Activated naive CD4-positive, alpha-beta T cell treated with anti-CD3 and anti-CD28 coated beads, Interleukin-2, amount 50 U/mL, for 72 hours (primary cell): ENCODE measurements at places on chromosomes 12 and 14.

GRCh38 chr14:62168564-62169155, 406.4 kb downstream of the SNAPC1 start:
- DNase-seq, result no peak

DNA sequence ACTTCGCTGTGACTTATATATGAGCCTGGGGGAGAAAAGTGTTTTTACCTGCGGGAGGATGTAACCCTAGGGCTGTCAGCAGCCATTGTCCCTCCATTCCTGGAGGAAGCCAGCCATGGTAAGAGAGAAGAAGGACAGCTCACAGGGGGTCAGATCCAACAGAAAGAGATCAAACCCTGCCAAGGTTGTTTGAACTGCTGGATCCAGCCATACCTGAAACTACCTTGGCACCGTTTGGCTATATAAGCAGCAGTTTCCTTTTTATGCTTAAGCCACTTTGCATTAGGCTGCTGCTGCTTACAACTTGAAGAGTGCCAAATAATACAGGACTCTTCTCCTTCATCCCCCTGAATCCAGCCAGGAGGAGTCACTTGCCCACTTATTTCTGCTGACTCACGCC, 205.5 kb downstream of the PHETA1 start:
- no peak for DNase-seq

DNA sequence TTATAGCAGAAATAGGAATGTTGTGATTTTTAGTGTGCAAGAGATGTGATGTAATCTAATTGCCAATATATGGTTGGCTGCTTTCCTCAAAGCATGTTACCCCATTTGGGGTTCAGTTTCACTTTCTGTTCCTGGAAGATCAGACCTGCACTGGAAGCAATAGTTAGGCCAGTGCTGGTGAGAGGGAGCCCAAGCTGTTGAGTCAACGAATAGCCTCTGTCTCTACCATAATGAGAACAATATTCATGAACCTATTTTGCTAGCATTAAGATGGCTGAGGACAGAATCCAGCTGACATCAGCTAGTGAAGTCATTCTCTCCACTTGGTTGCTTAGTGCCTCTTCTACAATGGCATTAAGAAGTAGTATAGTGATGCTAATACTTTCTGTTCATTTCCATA, 379.9 kb upstream of the DCN start:
- DNase-seq, result no peak

GRCh38 chr12:1391722-1392121, 202.7 kb downstream of the FBXL14 start:
- no peak for DNase-seq

- DNase-seq, result no peak
These were observed 113.9 kb downstream of the GCH1 start for GRCh38 chr14:54788701-54789100.

DNA sequence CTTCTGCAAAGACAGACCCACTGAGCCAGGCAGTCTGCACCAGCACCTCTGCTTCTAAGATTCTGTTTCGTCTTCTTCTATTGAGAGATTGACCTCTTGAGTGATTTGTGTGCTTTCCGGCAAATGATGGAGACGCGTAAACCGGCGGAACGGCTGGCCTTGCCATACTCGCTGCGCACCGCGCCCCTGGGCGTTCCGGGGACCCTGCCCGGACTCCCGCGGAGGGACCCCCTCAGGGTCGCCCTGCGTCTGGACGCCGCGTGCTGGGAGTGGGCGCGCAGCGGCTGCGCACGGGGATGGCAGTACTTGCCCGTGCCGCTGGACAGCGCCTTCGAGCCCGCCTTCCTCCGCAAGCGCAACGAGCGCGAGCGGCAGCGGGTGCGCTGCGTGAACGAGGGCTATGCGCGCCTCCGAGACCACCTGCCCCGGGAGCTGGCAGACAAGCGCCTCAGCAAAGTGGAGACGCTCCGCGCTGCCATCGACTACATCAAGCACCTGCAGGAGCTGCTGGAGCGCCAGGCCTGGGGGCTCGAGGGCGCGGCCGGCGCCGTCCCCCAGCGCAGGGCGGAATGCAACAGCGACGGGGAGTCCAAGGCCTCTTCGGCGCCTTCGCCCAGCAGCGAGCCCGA, 703 bp downstream of the ASCL4 start:
- DNase-seq, result no peak

DNA sequence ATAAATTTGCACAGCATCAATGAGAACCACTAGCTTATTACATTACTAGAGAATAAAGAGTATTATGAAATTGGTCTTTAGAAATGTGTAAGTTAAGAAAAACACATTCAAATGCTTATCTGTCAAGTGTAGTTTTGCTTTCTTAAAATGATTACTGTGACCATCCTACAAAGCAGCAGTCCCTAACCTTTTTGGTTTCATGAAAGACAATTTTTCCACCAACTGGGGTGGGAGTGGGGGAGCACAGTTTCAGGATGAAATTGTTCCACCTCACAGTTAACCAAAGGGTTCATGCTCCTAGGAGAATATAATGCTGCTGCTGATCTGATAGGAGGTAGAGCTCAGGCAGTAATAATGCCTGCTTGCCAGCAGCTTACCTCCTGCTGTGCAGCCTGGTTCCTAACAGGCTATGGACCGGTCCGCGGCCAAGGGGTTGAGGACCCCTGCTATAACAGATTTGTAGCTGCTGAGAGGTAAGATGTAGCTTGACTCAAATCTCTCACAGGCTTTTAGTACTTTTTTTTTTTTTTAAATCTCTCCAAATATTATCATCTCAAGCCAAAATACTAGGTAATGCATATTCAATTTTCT, 45.4 kb downstream of the PPP4R3A start:
- no peak for DNase-seq

DNA sequence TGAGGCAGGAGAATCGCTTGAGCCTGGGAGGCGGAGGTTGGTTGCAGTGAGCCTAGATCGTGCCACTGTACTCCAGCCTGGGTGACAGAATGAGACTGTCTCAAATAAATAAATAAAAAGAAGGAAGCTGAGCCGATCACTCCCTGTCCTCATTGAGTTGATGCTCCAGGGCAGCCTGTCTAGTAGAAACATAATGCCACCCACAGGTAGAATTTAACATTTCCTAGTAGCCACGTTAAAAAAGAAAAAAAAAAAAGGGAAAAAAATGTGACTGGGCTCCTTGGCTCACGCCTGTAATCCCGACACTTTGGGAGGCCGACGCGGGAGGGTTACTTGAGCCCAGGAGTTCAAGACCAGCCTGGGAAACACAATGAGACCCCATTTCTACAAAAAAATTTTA, 135.7 kb downstream of the SCARB1 start:
- DNase-seq, result no peak

DNA sequence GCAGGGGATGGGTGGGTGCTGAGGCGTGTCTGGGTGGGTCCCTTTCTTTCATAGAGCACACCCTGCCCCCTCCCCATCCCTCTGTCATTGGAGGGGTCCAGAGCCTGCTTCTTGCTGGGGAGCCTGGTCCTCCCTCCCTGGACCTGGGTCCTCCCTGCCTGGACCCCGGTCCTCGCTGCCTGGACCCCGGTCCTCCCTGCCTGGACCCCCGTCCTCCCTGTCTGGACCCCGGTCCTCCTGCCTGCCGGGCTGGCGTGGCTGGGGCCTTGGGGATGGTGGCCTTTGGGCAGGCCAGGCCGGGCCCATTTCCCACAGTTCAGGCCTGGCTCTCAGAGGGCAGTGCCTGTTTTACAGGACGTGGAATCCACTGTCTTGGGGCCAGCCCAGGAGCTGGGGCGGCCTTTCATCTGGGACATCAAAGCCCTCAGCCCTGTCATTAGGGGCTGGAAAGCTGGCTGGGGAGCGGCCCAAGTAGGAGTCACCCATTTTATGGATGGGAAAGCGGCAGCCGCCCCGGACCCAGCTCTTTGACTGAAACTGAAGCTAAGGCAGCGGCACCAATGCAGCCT, 44.6 kb downstream of the KIF26A start:
- no peak for DNase-seq

DNA sequence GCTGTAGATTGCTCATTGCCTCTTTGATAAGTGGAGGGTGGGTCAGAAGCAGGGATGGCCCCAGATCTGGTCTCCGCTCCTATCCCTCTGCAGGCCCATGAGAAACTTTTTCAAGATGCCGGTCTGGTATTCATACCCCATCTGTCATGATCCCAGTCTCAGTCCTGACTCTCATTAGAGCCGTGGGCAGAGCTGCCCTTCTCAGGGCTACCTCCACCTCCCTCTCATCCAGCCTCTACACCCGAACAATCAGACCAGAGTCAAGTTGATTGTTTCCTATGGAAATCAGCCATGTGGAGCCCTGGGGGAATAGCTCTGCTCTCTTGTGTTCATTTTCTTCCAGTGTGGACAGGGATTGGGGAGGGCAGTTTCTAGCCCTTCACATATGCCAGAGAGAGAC, 45.8 kb downstream of the NEUROD4 start:
- no peak for DNase-seq

DNA sequence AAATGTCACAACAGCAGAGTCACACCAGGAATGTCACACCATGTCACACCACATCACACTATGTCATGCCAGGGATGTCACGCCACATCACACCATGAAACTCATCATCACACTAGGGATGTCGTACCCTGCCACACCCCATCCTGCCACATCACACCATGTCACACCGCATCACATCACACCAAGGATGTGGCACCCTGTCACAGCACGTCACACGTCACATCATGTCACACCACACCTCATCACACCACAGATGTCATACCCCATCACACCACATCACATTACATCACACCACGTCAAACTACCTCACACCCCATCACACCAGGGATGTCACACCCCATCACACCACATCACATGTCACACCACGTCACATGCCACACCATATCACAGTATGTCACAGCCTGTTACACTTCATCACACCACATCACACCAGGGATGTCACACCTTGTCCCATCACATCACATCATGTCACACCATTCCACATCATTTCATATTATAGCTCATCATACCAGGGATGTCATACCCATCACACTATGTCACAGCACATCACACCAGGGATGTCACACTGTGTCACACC, 90.9 kb downstream of the TMEM121 start:
- DNase-seq, result no peak

GRCh38 chr12:109631751-109632150, 58.2 kb downstream of the MVK start:
- DNase-seq, result no peak

- no peak for DNase-seq
These were observed 26.6 kb downstream of the MBIP start for GRCh38 chr14:36293824-36294223.
